Activated CD8-positive, alpha-beta T cell treated with anti-CD3 and anti-CD28 coated beads, Interleukin-2, amount 10 ng/mL, durations not matched to agents 7 days and 5 days (primary cell): ENCODE measurements at places on chromosomes 7 and 10. TPM values are rescaled to one million over a fixed set of nuclear protein-coding genes. Genes with fewer than 3 reads are reported as not detected.

DNA sequence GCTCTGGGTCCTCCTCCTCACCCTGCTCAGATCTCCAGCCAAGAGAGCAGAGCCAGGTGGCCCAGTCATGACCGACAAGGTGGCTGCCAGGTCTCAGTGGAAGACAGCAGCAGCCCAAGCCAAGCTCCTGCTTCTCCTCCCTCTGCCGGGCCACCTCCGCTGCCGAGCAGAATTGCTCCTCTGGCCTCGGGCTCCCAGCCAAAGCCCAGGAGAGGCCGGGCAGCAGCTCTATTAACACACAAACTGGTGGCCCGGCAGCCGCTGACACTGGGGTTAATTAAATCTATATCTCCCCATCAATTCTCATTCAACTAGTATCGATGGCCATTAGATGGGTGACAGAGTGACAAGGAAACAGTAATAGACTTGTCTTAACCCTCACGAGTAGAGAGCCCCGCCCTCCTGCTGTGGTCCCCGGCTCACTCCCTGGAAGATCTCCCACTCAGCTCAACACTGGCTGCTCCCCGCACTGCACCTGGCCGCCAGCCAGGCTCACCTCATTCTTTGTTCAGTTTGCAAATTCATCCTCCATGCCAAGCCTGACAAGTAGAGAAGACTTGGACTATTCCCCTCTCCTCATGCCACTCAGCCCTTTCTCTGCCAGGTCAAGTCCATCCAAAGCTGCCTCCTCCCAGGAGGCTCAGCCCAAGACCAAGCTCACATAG is 74.1 kb upstream of the UNC5B start:
- no peaks in the 10 kb centered on the region for H3K36me3 ChIP-seq
- DNase-seq: no peak
- no peak overlapping the region for H3K27ac ChIP-seq
- H3K4me1 ChIP-seq: no peaks in the 10 kb centered on the region
- no peak overlapping the region for H3K4me3 ChIP-seq
- H3K27me3 ChIP-seq: peaks cover 4% of the 10 kb centered on the region

DNA sequence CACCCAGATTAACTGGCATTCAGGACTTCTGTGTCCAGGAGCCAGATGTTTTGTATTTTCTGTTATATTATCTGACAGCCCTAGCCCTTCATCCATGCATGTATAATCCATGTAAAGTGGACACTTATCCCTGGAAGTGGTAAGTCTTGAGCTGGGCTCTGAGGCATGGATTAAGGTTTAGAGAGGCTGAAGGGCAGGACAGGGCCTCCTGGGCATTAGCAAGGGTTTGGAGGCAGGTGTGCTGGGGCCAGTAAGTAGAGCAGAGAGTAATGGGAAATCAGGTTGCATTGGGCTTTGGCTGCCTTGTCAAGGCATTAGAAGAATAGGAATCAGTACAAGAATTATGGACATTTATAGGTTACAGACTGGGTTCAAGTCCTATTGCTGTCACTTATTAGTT is 138.0 kb downstream of the DYNC1I1 start:
- H3K4me1 ChIP-seq: no peaks in the 10 kb centered on the region
- H3K36me3 ChIP-seq: no peaks in the 10 kb centered on the region
- DNase-seq: no peak
- no peak overlapping the region for H3K4me3 ChIP-seq
- no peak overlapping the region for H3K27ac ChIP-seq
- H3K27me3 ChIP-seq: peaks cover 4% of the 10 kb centered on the region

ZNF736 gene
- total RNA-seq: 27.4 TPM

GRCh38 chr10:74156919-74157289 is 5.9 kb downstream of the ADK start:
- no peak overlapping the region for H3K27ac ChIP-seq
- H3K36me3 ChIP-seq: no peaks in the 10 kb centered on the region
- no peak for DNase-seq
- H3K4me3 ChIP-seq: no peak overlapping the region

UBTD1 gene
- total RNA-seq: 0.58 TPM

DNA sequence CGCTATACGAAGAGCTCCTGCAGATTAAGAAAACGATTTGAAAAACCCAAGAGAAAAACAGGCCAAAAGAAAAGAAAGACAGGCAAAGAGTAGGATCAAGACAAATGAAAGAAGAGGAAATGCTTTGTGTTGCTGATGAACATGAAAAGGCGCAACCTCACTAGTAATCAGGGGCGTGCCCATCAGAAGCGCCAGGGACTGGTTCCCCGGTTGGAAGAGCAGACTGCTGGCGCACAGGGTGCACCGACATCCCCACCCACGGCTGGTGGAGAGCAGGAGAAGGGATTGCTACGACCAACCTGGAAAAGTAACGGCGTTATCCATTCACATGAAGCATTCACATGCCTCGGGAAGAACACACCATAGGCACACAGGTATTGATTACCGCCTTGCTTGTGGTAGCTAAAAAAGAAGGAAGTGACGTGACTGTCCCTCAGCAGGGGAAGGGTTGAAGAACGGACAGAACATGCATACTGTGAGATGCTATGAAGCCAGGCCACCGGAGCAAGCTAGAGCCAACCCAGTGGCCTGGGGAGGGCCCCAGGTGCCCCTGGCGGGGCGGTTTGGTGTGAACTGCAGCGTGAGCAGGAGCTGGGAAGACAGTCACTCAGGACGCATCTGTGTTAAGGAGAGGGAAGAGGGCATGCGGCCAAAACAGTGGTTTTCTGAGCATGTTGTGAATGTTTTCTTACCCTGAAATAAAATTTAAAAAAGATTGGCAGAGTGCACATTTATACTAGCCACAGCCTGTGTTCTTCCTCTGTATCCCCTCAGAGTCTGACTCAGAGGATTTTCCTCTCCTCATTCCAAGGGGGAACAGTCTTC is 18.3 kb downstream of the AGAP3 start:
- H3K27ac ChIP-seq: no peak overlapping the region
- peaks cover 4% of the 10 kb centered on the region for H3K27me3 ChIP-seq
- peaks cover 3% of the 10 kb centered on the region for H3K4me1 ChIP-seq

SCRN1 gene
- 12.2 TPM for total RNA-seq

NYAP1 gene
- 0.23 TPM for total RNA-seq

SAP25 gene
- 29.8 TPM for total RNA-seq

GRCh38 chr10:98467506-98468318 is 21.0 kb upstream of the HPS1 start:
- H3K4me3 ChIP-seq: peak overlapping the region; percentile 84
- H3K36me3 ChIP-seq: no peaks in the 10 kb centered on the region
- H3K27me3 ChIP-seq: peaks cover 14% of the 10 kb centered on the region
- peak; percentile 77 for DNase-seq

GRCh38 chr7:40382145-40382544 is 247.3 kb downstream of the SUGCT start:
- H3K4me1 ChIP-seq: no peaks in the 10 kb centered on the region
- H3K36me3 ChIP-seq: no peaks in the 10 kb centered on the region
- H3K27me3 ChIP-seq: no peaks in the 10 kb centered on the region
- no peak overlapping the region for H3K4me3 ChIP-seq
- no peak overlapping the region for H3K27ac ChIP-seq
- DNase-seq: no peak

DNA sequence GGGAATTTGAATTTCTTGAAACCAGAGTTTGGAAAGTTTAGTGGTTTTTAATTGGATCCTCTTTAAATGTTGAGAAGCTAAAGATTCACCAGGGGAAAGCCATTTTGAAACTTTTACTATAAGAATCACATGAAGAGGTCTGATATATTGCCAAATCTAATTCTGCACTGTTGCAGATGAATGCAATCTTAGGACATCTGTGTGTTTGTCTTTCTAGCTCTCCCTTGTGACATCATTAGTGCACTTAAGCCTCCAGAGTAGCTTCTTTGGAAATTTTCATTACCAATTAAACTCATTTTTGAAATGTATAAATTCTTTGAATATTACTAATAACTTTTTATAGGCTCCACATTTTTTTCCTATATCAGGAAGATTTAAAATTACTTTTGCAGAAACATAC is 160.2 kb downstream of the BICC1 start:
- H3K36me3 ChIP-seq: no peaks in the 10 kb centered on the region
- no peak for DNase-seq
- no peak overlapping the region for H3K4me3 ChIP-seq
- no peak overlapping the region for H3K27ac ChIP-seq
- H3K27me3 ChIP-seq: peaks cover 2% of the 10 kb centered on the region

GRCh38 chr10:21500578-21500910 is 24.9 kb downstream of the SKIDA1 start:
- peaks cover 13% of the 10 kb centered on the region for H3K4me1 ChIP-seq
- no peaks in the 10 kb centered on the region for H3K36me3 ChIP-seq
- peaks cover 67% of the 10 kb centered on the region for H3K27me3 ChIP-seq
- H3K27ac ChIP-seq: no peak overlapping the region

DNA sequence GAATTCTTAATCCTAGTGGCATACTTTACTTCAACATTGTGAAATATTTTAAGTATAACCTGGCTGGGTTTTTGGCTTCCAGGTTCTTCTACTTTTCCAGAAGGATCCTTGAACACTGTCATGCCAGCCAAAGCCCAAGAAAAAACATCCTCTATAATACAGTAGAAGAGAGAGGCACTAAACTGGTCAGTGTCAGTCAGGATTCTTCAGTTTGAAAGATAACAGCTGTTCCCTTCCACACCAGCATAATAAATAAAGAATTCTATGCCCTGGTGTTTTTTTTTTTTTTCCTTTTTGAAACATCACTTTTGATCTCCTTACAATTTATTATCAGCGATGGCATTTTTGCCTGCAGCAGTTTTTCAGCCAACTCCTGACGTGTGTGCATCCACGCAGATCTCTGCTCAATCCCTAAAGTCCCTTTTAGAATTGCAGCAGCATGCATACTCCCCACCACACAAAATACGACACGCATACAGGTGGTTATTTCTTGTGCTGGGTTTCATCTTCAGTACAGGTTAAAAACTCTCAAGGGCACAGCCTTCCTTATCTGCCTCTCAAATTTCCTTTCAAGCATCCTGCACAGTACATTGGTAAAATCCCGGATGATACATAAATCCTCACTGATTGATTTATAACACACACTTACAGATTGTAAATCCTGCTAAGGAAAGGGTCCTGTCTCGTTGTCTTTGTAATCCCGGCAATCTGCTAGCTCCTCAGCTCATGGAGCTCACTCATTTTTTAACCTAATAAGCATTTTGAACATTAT is 100.2 kb downstream of the TPK1 start:
- DNase-seq: no peak
- no peaks in the 10 kb centered on the region for H3K36me3 ChIP-seq
- no peak overlapping the region for H3K27ac ChIP-seq
- no peak overlapping the region for H3K4me3 ChIP-seq

- peaks cover 5% of the 10 kb centered on the region for H3K27me3 ChIP-seq
- no peak overlapping the region for H3K27ac ChIP-seq
- H3K4me3 ChIP-seq: no peak overlapping the region
Measured at GRCh38 chr7:94401428-94401814, 6.7 kb downstream of the COL1A2 start.

GRCh38 chr7:44995555-44996493 is 4.2 kb upstream of the CCM2 start:
- H3K4me3 ChIP-seq: peak overlapping the region; percentile 39
- H3K27ac ChIP-seq: peak overlapping the region; percentile 84
- DNase-seq: no peak
- H3K27me3 ChIP-seq: no peaks in the 10 kb centered on the region

DNA sequence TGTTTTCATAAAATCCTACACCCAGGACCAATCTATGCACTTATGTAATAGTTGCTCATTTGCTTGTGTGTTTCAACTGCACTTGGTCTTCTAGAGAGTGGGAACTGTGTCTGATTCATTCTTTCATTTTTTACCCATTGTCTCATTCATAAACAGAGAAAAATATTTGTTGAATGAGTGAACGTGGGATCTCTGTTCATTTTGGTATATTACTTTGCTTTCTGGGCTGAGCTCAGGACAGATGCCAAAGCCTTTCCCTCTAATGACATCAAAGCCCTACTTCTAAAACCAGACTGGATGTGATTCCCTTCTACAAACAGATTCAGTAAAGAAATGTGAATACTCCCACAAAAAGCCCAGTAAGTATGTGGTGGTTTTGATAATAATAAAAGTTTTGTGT is 145.2 kb downstream of the ST7 start:
- H3K4me1 ChIP-seq: peaks cover 9% of the 10 kb centered on the region
- DNase-seq: no peak
- H3K36me3 ChIP-seq: no peaks in the 10 kb centered on the region
- no peak overlapping the region for H3K4me3 ChIP-seq

GRCh38 chr7:64636386-64636785 is 29.5 kb upstream of the ZNF107 start:
- DNase-seq: no peak
- H3K27ac ChIP-seq: no peak overlapping the region
- no peaks in the 10 kb centered on the region for H3K36me3 ChIP-seq

DNA sequence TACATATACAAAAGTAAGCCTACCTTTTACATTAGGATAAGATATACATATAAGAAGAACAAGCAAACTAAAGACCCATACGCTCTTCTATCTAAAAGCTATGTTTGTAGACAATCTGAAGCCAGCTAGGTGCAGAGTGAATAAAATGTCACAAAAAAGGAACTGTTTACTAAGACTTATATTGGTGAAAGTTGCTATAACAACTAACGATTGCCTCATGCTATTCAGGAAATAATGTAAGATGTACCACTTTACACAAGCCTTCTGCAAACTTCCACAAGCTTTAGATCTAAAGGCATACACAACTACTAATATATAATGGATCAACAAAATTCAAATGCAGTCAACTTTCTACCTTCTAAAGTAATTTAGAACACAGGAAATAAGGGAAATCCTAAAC is 175.1 kb downstream of the SRPK2 start:
- DNase-seq: no peak
- no peaks in the 10 kb centered on the region for H3K27me3 ChIP-seq
- H3K4me1 ChIP-seq: peaks cover 16% of the 10 kb centered on the region
- no peak overlapping the region for H3K4me3 ChIP-seq
- no peak overlapping the region for H3K27ac ChIP-seq
- H3K36me3 ChIP-seq: peaks cover 3% of the 10 kb centered on the region

ZMYND11 gene
- 41.3 TPM for total RNA-seq

IGFBP3 gene
- total RNA-seq: 1.0 TPM

DNA sequence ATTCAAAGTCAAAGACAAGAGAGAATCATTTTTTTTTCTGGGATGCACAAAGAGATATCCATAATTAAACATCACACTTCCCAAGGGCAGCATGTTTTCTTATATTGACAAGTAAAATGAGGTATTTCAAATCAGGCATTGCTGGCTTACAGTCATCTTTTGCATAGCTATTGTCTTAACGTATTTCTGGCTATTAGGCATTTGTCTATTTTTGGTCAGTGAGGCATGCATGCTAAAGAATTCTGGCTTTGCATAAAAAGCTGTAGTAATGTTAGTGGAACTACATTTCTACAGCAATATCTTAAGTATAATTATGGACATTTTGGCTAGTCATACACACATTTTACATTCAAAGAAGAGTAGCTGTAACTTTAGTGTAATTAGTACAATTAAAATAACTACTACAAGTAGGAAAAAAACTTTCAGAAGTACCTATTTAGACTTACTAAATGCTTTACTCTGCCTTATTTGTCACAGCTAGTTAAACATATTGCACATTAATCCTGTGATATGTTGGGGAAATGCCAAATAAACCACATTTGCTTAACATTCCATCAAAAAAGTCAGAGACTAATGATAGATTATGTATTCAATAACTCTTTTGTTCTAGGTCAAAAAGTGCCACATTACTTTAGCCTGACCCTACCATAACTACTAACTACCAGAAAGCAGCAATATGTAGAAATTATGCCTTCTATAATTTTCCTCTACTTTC is 76.4 kb downstream of the RELN start:
- no peak overlapping the region for H3K27ac ChIP-seq
- no peaks in the 10 kb centered on the region for H3K4me1 ChIP-seq
- no peaks in the 10 kb centered on the region for H3K36me3 ChIP-seq
- H3K27me3 ChIP-seq: no peaks in the 10 kb centered on the region
- DNase-seq: no peak

GRCh38 chr10:51700228-51700817 is 928 bp upstream of the CSTF2T start:
- peaks cover 36% of the 10 kb centered on the region for H3K4me1 ChIP-seq
- H3K27ac ChIP-seq: peak overlapping the region; percentile 100
- DNase-seq: no peak
- peaks cover 40% of the 10 kb centered on the region for H3K36me3 ChIP-seq
- peaks cover 3% of the 10 kb centered on the region for H3K27me3 ChIP-seq

OGA gene
- 122 TPM for total RNA-seq
